ENCODE measurements at places on chromosomes 4 and X. TPM values are rescaled to one million over a fixed set of nuclear protein-coding genes. Genes with fewer than 3 reads are reported as not detected.

- no peak for DNase-seq
These were observed 493.9 kb upstream of the NDST4 start for GRCh38 chr4:115607311-115607710.

GRCh38 chr4:77209936-77210335 is 52.9 kb downstream of the CCNG2 start:
- DNase-seq: no peak

GRCh38 chr4:77927991-77928925 is 65.6 kb downstream of the MRPL1 start:
- DNase-seq: no peak

- DNase-seq: no peak
These were observed 4.3 kb upstream of the SLC26A1 start for GRCh38 chr4:997375-998071.

Gene PABPC1L2B
- total RNA-seq: not detected

Gene RBPJ
- total RNA-seq: 163 TPM

Gene SYP
- 3.9 TPM for total RNA-seq

Gene TBX22
- total RNA-seq: not detected

Measured in activated CD8-positive, alpha-beta memory T cell treated with anti-CD3 and anti-CD28 coated beads, Interleukin-2, amount 10 ng/mL, durations not matched to agents 7 days and 5 days (primary cell).